ENCODE measurements at places on chromosomes 13 and 19.

DNA sequence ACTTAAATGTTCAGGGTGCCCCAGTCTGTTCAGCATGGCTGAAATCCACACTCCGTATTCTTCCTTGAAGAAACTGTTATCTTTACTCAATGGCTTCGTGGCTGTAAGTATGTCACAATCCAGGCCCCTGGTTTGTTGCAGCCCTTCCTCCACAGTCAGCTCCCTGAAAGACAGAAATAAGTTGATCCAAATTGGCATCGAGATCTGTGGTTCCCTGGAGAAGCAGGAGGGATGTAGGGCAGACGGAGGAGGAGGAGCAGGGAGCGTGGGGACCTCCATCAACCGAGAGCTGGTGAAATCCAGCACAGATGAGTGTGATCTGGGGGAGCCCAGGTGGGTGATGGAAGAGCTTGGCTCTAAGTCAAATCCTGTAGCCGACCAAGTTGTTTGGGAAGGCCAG, 304 bp downstream of the TSPAN16 start:
- H3K4me1 ChIP-seq = peaks cover 10% of the 10 kb centered on the region
- peaks cover 24% of the 10 kb centered on the region for H3K27me3 ChIP-seq
- DNase-seq = no peak
- no peak overlapping the region for H3K4me3 ChIP-seq
- H3K27ac ChIP-seq = no peak overlapping the region

DNA sequence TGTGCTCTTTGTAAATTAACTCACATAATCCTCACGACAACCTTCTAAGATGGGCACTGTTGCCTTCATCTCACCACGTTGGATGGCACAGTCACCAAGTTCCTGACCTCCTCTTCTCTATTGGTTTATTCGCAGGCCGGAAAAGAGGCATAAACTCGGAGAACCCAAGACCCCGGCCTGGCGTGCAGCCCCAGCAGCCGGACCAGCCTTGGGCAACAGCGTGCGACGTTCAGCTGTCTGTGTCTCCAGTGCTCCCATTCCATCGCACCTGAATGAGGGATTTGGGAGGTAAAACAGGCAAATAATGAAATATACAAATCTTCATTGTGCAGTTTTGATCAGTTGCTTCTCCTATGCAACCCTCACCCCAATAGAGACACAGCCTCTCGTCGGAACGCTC, 34.5 kb upstream of the GAS6 start:
- DNase-seq = peak; percentile 12
- H3K27me3 ChIP-seq = peaks cover 16% of the 10 kb centered on the region
- H3K4me3 ChIP-seq = no peak overlapping the region
- no peak overlapping the region for H3K27ac ChIP-seq

DNA sequence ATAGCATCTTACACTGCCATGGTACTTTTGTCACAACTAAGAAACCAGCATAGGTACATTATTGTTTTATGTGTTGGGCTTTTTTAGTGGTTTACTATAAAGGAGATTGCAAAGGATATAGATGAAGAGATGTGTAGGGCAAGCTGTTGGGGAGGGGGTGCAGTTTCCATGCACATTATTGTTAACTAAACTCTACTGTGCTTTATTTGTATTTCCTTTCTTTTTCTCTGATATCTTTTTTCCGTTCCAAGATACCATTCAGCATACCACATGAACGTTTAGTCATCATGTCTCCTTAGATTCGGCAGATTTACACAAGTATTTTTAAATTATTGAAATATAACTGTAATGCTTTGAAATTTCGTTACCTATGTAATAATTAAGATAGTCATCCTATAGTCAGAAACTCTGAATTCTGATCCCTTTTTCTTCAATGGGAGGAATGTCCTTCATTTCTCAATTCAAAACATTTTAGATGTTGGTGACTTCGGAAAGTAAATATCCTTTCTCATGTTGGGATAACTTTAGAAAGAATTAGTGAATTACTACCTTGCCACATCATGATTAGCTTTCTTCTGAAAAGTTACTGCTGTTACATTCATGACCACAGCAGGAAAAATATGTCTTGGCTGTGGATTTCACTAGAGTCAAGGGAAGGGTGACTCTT, 82.8 kb downstream of the FRY start:
- H3K27me3 ChIP-seq = no peaks in the 10 kb centered on the region
- H3K36me3 ChIP-seq = no peaks in the 10 kb centered on the region
- DNase-seq = no peak
- peaks cover 3% of the 10 kb centered on the region for H3K4me1 ChIP-seq

DNA sequence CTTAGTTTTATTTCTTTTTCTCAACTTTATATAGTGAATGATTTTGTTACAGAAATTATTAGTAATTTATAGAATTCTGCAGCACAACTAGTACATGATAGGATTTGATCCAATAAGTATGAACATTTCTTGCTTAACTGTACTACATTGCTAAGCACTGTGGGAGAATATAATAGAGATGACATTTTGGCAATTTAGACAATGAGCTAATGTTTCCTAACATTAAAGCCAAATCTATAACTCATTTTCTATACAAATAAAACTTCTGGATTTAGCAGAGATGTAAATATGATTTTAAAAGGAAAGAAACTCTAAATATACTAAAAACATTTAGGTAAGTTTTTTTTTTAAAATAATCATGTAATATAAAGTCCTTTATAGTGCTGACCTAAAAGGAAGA, 87.3 kb downstream of the FNDC3A start:
- peaks cover 13% of the 10 kb centered on the region for H3K36me3 ChIP-seq
- no peaks in the 10 kb centered on the region for H3K27me3 ChIP-seq

DNA sequence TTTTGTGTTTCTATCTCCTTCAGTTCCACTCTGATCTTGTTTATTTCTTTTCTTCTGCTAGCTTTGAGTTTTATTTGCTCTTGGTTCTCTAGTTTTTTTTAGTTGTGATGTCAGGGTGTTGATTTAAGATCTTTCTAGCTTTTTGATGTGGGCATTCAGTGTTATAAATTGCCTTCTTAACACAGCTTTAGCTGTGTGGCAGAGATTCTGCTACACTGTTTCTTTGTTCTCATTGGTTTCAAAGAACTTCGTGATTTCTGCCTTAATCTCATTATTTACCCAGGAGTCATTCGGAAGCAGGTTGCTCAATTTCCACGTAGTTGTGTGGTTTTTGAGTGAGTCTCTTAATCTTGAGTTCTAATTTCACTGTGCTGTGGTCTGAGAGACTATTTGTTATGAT, 251.7 kb upstream of the HTR2A start:
- no peak overlapping the region for H3K4me3 ChIP-seq
- H3K27me3 ChIP-seq = peaks cover 2% of the 10 kb centered on the region
- H3K4me1 ChIP-seq = no peaks in the 10 kb centered on the region

- H3K4me1 ChIP-seq = peaks cover 18% of the 10 kb centered on the region
- H3K36me3 ChIP-seq = no peaks in the 10 kb centered on the region
- H3K27me3 ChIP-seq = peaks cover 52% of the 10 kb centered on the region
- no peak overlapping the region for H3K27ac ChIP-seq
- no peak overlapping the region for H3K4me3 ChIP-seq
These were observed 4.4 kb upstream of the ONECUT3 start for GRCh38 chr19:1748873-1749341.

GRCh38 chr13:67855741-67856238, 625.7 kb upstream of the PCDH9 start:
- H3K4me1 ChIP-seq = no peaks in the 10 kb centered on the region
- no peaks in the 10 kb centered on the region for H3K27me3 ChIP-seq
- no peak overlapping the region for H3K27ac ChIP-seq
- H3K36me3 ChIP-seq = no peaks in the 10 kb centered on the region

DNA sequence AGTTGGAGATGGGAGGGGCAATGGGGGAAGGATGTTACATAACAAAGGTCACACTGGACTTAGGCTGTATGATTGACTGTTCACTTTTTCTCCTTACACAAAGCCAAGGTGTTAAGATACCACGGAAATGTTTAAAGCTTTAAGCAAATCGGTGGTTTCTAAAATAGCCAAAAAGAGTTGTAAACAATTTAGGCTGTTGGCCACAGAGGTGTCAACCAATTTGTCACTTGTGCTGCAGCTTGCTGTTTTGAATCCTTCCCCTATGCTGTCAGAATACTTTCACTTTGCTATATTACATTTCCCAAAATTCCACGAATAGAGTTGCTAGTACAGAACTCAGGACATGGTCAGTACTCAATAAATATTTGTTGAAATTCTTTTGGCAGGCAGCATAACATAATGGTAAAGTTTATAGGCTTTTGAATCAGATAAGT, 149.3 kb downstream of the VWA8 start:
- DNase-seq = no peak
- peaks cover 13% of the 10 kb centered on the region for H3K4me1 ChIP-seq
- H3K36me3 ChIP-seq = peaks cover 55% of the 10 kb centered on the region
- H3K4me3 ChIP-seq = no peak overlapping the region

GRCh38 chr13:21318891-21319532, 140.1 kb downstream of the ZDHHC20 start:
- H3K36me3 ChIP-seq = peaks cover 8% of the 10 kb centered on the region
- H3K27me3 ChIP-seq = no peaks in the 10 kb centered on the region
- H3K4me3 ChIP-seq = peak overlapping the region; percentile 27
- H3K27ac ChIP-seq = no peak overlapping the region
- H3K4me1 ChIP-seq = no peaks in the 10 kb centered on the region
- no peak for DNase-seq

- DNase-seq = no peak
- no peak overlapping the region for H3K27ac ChIP-seq
- no peaks in the 10 kb centered on the region for H3K36me3 ChIP-seq
- H3K4me3 ChIP-seq = no peak overlapping the region
- H3K27me3 ChIP-seq = no peaks in the 10 kb centered on the region
These were observed 219.1 kb downstream of the MTUS2 start for GRCh38 chr13:29039212-29039611.

DNA sequence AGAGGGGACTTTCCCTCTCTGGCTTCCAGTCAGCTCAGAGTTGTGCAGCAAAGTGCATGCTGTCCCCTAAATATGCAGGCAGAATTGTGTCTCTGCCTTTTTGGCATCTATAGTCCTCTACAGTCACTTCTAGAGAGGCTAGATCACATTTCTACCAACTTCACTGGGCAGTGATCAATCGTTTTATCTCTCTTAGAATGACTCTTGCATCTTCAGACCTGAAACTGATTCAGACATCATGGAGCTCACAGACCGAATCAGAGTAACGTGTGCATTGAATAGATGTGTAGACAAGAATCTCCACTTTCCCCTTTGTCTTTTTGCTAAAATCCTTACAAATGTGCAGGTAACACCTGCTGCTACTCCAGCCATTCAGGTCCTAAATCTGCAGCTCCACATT, 6.2 kb downstream of the ZNF253 start:
- no peak overlapping the region for H3K27ac ChIP-seq
- peaks cover 77% of the 10 kb centered on the region for H3K36me3 ChIP-seq
- H3K4me3 ChIP-seq = no peak overlapping the region
- DNase-seq = no peak
- peaks cover 38% of the 10 kb centered on the region for H3K4me1 ChIP-seq
- H3K27me3 ChIP-seq = no peaks in the 10 kb centered on the region

DNA sequence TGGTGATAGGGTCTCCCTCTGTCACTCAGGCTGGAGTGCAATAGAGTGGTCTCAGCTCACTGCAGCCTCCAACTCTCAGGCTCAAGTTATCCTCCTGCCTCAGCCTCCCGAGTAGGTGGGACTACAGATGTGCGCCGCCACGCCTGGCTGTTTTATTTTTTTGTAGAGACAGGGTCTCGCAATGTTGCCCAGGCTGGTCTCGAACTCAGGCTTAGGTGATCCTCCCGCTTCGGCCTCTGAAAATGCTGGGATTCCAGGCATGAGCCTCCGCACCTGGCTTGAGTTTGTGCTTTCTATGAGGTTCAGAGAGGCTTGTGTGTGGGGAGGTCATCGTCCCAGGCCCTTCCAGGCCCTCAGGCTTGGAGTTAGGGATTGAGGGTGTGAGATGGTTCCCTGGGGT, 39.2 kb upstream of the TNFAIP8L1 start:
- DNase-seq = no peak
- peaks cover 25% of the 10 kb centered on the region for H3K27me3 ChIP-seq
- H3K4me1 ChIP-seq = peaks cover 7% of the 10 kb centered on the region
- no peaks in the 10 kb centered on the region for H3K36me3 ChIP-seq
- no peak overlapping the region for H3K27ac ChIP-seq

DNA sequence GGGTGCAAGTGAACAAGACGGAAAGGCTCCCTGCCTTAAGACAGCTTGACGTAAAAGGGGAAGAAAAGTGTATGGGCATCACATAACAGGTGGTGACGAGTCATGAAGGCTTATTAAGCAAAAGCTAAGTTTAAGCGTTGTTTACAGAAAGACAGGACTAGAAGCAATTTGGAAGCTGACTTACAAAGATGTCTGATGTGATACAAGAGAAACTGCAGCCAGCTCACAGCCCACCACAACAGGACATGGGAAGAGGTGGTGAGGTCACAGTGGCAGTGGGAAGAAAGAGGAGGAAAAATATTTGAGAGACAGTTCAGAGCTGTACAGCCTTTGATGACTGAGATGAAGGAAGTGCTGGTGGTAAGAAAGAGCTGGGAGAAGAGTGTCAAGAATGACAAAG, 181.6 kb downstream of the KLF12 start:
- H3K36me3 ChIP-seq = peaks cover 7% of the 10 kb centered on the region
- H3K27ac ChIP-seq = no peak overlapping the region
- H3K27me3 ChIP-seq = no peaks in the 10 kb centered on the region
- H3K4me3 ChIP-seq = no peak overlapping the region
- no peak for DNase-seq

DNA sequence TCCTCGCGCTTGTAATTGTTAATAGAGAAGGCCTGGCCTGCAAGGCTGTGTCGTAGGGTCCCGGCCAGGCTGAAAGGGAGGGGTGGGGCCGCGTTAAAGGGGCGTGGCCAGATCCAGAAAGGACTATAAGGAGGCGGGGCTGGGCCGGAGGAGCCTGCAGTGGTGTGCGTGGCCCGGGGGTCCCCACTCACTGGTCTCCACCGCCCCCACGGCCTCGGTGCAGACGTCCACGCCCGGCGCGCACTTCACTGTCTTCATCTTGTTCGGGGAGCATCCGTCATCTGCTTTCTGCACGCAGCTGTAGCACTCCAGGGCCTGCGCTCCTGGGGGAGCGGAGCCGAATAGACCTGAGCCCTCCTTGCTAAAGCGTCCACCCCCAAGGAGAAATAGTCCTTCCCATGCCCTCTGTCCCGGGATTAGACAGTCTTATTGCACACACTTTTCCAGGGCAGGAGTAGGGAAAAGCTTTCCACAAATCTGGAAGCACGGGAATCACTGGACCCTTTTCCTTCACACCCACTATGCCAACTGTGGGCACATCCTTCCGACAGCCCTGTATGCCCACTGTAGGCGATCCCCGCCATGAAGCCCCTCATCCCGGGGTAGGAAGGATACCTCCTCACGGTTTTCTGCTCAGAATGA, 1.2 kb downstream of the LYPD3 start:
- peaks cover 51% of the 10 kb centered on the region for H3K4me1 ChIP-seq
- peak overlapping the region; percentile 96 for H3K27ac ChIP-seq
- H3K4me3 ChIP-seq = peak overlapping the region; percentile 85
- no peak for DNase-seq
- H3K36me3 ChIP-seq = no peaks in the 10 kb centered on the region

- H3K4me3 ChIP-seq = no peak overlapping the region
- DNase-seq = no peak
- H3K4me1 ChIP-seq = no peaks in the 10 kb centered on the region
- no peaks in the 10 kb centered on the region for H3K27me3 ChIP-seq
- H3K27ac ChIP-seq = no peak overlapping the region
These were observed 177.3 kb upstream of the ZNF507 start for GRCh38 chr19:32168111-32168510.

DNA sequence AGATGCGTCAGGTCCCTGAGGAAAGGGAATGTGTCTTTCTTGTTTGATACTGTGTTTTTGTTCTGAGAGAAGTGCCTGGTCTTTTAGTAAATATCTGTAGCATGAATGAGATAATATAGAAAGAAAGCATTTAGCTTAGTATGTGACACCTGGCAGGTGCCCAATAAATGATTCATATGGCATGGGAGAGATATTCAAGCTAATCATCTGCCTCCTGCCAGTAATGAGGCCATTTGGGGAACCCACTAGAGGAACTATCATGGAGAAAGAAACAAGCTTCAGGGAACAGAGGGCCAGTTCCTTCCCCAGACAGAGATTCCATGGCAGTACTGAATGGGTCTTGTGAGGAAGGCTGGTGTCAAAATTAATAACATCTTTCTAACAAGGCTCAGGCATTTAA, 603.9 kb downstream of the DCT start:
- H3K4me1 ChIP-seq = no peaks in the 10 kb centered on the region
- no peaks in the 10 kb centered on the region for H3K27me3 ChIP-seq
- H3K27ac ChIP-seq = no peak overlapping the region
- H3K36me3 ChIP-seq = no peaks in the 10 kb centered on the region

Measured in activated CD8-positive, alpha-beta T cell treated with anti-CD3 and anti-CD28 coated beads, Interleukin-2, amount 10 ng/mL, durations not matched to agents 7 days and 5 days (primary cell).